ENCODE measurements at places on chromosomes 12 and 14.

DNA sequence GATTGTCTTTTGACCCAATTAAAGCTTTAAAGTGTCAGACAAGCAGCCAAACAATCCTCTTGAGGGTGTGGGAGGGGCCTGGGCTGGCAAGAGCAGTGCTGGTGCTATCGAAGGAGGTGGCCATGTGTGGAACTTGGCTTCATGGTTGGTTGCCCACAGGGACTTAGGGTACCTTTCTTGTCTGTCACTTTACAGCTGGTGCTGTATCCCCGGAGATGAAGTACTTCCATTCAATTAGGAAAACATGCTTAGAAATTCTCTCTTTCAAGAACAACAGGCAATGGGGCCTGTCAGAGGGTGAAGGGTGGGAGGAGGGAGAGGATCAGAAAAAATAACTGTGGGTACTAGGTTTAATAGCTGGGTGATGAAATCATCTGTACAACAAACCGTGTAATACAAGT lies 86.5 kb downstream of the DAAM1 start:
- no peak for DNase-seq

DNA sequence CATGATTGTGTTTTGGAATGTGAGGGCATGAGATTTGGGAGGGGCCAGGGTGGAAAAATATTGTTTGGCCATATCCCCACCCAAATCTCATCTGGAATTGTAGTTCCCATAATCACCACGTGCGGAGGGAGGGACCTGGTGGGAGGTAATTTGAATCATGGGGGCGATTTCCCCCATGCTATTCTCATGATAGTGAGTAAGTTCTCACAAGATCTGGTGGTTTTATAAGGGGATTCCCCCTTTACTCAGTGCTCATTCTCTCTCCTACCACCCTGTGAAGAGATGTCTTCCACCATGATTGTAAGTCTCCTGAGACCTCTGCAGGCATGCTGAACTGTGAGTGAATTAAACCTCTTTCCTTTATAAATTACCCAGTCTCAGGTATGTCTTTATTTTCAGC lies 15.7 kb downstream of the OR10P1 start:
- no peak for DNase-seq

GRCh38 chr12:113933201-113933786 lies 32.8 kb downstream of the RBM19 start:
- no peak for DNase-seq

DNA sequence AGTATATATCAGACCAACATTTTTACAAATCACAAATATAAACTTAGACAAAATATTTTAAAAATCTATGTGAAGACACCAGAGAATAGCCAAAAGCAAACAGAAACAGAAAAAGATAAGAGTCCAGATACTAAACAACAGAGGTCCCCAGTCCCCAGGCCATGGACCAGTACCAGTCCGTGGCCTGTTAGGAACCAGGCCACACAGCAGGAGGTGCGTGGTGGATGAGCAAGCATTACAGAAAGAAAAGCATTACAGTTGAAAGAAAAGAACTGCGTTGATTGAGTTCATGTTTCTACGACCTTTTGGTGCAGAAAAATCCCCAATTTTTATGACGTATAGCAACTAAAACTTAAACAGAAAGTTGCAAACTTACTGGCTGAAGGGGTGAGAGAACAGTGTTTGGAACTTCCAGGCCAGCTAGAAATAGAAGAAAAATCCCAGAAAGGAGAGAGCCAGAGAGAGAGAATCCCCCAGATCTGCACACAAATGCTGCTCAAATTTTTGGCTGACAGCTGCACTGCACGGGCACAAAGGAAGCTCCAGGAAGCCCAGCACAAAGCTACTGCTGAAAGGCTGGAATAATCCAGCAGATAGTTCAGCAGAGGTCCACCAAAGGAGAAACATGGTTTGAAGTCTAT lies 159.6 kb upstream of the C14orf180 start:
- no peak for DNase-seq

DNA sequence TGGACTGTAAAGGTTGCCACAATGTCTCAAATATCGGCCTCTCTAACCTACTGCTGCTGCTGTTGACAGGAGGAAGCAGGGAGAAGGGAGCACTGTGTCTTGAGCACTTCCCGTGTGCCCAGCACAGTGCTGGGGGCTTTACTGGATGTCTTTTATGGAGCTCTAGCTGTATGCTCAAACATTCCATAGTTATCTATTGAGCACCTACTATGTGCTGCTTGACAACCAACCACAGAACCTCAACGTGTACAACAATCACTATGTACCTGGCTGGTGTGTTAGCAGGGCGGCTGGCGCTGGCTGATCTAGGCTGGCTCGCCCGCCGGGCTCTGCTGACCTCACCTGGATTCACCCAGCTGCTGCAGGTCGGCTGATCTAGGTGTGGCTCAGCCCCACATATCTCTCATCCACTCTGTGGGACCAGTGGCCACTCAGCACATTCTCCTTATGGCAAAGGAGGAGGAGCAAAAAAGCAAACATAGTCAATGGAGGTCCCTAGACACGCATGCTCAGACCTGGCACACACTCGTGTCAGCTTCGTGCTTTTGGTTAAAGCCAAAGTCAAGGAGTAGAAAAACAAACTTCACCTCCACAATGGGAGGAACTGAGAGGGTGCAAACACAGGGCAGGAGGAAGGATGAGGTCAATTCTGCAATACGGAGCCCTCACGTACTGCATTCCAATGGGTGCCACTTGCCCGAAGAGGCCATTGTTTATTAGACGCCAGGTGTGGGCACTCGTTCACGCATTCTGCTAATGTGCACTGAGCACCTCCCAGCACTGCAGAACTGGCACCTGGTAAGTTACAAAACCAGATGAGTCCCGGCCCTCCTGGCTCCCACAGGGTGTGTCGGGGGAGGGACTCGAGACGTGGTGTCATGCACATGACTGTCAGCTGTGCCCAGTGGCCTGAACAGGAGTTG lies 147.2 kb downstream of the SCARB1 start:
- DNase-seq, result no peak

- DNase-seq, result no peak
Measured at GRCh38 chr12:113044516-113044915, 12.0 kb upstream of the DTX1 start.

DNA sequence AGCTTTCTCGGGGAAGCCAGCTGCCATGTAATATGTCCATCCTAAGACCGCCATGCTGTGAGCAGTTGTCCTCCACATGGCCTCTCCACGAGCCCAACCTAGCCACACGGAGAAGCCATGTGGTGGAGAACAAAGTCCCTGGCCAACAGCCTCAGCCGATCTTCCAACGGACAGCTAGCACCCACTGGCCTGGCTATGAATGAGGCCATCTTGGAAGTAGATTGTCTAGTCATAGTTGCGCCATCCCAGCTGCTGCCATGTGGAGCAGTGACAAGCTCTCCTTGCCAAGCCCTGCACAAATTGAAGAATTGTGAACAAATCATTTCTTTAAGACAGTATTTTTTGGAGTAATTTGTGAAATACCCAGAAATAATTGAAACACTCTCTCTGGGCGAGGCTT lies 49.3 kb upstream of the USP44 start:
- DNase-seq, result no peak

DNA sequence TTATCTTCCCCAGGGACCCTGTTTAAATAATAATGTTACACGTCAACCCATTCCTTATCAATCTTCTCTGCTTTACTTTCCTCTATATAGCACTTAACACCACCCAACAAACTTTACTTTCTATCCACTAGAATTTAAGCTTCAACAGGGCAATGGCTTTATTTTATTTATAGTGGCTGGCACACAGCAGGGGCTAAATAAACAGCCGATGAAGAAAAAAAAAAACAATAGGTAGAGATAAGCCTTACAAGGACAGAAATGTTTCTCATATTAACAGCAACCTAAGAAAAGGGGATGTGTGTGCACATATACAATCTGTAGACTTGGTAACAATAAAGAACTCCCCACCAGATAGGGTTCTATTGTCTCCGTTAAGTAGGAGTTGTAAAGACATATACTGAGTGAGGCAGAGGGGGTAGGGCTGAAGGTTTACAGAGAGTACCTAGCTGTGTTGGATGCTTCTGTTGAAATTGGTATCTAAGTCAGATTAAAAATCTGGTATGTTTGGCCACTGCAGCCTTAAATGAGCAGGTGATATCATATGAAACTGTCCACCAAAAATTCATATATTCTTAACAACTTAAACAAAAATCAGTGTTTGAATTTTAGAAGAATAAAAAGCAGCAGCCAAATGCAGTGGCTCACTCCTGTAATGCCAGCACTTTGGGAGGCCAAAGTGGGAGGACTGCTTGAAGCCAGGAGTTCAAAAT lies 24.7 kb upstream of the AP4S1 start:
- no peak for DNase-seq

GRCh38 chr14:58815161-58815701 lies 177.5 kb downstream of the DACT1 start:
- no peak for DNase-seq

DNA sequence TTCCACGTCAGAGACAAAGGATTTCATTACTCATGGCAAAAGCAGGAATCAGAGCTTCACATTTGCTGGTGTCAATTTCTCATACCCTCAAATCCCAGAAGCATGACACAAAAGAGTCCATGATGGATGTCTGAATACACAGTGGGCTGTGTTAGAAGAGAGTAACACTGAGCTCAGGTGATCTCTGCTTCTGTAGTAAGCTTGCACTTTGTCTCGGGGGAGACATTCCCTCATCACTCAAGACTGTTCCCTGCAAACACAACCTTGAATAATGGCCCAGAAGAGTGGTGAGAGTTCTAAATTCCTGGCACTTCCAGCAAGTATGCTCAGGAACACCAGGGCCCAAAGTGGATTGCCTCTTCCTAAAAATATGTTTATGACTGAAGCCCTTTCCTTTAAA lies 1787.2 kb upstream of the SEL1L start:
- DNase-seq, result no peak

Measured in activated CD8-positive, alpha-beta memory T cell treated with anti-CD3 and anti-CD28 coated beads, Interleukin-2, amount 50 U/mL, for 4 hours (primary cell).